Mesenteric fat pad (tissue), 1 donor: ENCODE measurements at places on chromosomes 5 and 9. TPM values are rescaled to one million over a fixed set of nuclear protein-coding genes. Genes with fewer than 3 reads are reported as not detected.

The KCNMB1 gene
- total RNA-seq = 0.93 TPM

The LRRC70 gene
- total RNA-seq = 9.4 TPM

The DIPK1B gene
- 3.9 TPM for total RNA-seq

The MCIDAS gene
- not detected for total RNA-seq

The PPP3R2 gene
- total RNA-seq = not detected

The MTAP gene
- 38.8 TPM for total RNA-seq

The SLC25A2 gene
- total RNA-seq = 0.61 TPM

The GPRIN1 gene
- 1.3 TPM for total RNA-seq

The CNTNAP3 gene
- 7.9 TPM for total RNA-seq

The STARD4 gene
- total RNA-seq = 10.7 TPM

The SEMA5A gene
- 7.9 TPM for total RNA-seq

The STXBP1 gene
- total RNA-seq = 77.0 TPM

The TMC1 gene
- total RNA-seq = 0.48 TPM

The KDM4C gene
- 33.7 TPM for total RNA-seq

The DAB2IP gene
- 86.1 TPM for total RNA-seq

The STK32A gene
- total RNA-seq = 0.51 TPM

The RLN1 gene
- not detected for total RNA-seq

The ENHO gene
- total RNA-seq = not detected

The NUTM2F gene
- total RNA-seq = not detected

The ANGPTL2 gene
- total RNA-seq = 169 TPM

The KIF4B gene
- total RNA-seq = not detected

The CACFD1 gene
- 9.3 TPM for total RNA-seq

The PCDHB10 gene
- total RNA-seq = 1.4 TPM

The SLC22A4 gene
- total RNA-seq = 5.4 TPM

The PRRX2 gene
- 8.5 TPM for total RNA-seq

The TAF11L5 gene
- total RNA-seq = not detected

The GADD45G gene
- 10.9 TPM for total RNA-seq

The ADGRD2 gene
- not detected for total RNA-seq

The UBE2B gene
- 91.0 TPM for total RNA-seq
